ENCODE measurements at places on chromosomes 11 and 22.

GRCh38 chr22:23787600-23787896 lies 782 bp downstream of the SMARCB1 start:
- DNase-seq: no peak

DNA sequence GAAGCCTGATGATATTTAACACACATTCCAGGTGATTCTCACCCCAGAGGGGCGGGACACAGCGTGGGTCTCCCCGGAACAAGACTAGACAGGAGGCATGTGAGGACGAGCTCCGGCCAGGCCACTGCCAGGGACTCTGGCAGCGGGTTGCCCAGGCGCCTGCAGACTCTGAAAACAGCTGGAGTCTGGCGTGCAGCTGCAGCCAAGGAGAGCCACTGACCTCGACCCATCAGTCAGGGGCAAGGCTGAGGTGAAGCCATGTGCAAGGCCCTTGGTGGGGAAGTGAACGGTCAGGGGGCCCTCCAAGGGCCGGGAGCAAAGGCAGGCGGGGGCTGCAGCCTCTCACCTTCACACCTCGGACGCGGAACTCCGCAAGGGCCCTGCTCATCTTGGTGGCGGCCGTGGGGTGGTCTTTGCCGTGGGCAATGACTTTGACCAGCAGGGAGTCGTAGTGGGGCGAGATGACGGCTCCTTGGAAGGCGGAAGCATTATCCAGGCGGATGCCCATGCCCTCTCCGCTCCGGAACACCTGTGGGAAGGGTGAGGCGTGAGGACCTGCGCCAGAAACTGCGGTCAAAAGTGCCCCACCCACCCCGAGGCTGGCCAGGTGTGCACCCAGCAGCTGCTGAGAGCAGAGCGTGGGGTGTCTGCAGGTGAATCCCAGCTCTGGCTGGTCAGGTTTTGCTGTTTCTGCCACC lies 6.7 kb downstream of the LRFN4 start:
- DNase-seq: no peak

DNA sequence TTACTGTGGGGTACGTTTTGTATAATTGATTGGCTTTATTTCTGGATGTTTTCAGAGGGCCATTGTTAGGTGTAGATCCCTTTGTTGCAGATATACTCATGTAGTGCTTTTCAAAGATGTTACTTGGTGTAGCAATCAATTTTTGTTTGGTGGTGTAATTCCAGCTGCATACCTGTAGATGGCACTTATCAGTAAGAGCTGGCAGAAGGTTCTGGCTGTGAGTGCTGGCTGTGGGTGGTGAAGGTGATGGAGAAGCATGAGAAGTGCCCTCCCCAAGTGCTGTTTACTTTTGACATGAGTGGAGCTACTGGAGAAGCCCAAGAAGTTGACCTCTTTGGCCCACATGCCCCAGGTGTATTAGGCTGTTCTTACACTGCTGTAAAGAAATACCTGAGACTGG lies 1074.9 kb downstream of the FAM181B start:
- DNase-seq: peak; percentile 65

DNA sequence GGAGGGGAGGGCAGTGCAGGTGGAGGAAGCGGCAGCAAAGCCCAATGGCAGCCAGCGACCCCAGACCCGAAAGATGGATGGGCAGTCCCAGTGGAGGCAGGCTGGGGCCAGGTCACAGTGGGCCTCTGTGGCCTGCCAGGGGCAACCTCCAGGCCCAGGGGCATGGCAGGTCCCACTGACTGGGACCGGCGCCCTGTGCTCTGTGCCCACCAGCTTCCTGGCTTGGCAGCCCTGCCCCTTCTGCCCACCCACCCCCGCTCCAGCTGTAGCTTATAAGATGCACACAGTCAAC lies 4.3 kb upstream of the KCNK7 start:
- DNase-seq: no peak

GRCh38 chr11:95247127-95247684 lies 16.2 kb upstream of the SESN3 start:
- no peak for DNase-seq

GRCh38 chr22:38468443-38469305 lies 778 bp downstream of the KDELR3 start:
- DNase-seq: peak; percentile 48

- DNase-seq: no peak
These were observed 2.5 kb downstream of the FERMT3 start for GRCh38 chr11:64208796-64209562.

DNA sequence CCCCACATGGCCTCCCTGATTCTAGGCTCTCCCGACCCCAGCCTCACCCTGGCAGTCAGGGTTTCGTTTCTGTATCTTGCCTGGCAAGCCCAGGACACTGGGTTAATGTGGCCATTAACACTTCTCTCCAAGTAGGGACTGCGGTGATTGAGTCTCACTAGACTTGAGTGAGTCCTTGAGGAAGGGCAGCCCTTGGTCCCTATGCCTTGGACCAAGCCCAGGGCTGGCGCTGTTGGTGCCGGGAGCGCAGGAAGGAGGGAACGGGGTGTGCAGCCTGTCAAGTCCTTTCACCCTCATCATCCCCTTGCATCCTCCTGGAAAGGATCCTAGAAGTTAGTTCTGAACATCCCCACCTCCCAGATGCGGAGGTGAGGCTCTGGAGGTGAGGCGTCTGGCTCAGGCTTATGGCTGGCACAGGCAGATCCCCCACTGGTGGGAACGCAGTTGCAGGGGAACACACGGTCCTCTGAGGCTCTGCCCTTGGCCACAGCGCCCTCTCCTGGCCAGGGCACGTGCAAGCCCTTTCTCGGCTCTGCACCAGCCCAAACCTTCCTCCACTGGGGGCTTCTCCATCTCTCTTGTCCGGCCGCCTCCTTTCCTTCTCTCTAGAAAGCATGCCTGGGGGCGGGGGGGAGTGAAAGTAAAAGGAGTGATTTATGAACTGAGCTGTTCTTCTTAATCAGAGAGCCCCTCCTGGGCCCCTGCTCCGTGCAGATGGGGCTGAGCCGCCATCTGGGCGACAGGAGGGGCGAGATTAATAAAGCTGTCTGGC lies 56.7 kb downstream of the TP53I11 start:
- peak; percentile 93 for DNase-seq

- no peak for DNase-seq
These were observed 524.1 kb downstream of the METTL15 start for GRCh38 chr11:28632338-28632737.

DNA sequence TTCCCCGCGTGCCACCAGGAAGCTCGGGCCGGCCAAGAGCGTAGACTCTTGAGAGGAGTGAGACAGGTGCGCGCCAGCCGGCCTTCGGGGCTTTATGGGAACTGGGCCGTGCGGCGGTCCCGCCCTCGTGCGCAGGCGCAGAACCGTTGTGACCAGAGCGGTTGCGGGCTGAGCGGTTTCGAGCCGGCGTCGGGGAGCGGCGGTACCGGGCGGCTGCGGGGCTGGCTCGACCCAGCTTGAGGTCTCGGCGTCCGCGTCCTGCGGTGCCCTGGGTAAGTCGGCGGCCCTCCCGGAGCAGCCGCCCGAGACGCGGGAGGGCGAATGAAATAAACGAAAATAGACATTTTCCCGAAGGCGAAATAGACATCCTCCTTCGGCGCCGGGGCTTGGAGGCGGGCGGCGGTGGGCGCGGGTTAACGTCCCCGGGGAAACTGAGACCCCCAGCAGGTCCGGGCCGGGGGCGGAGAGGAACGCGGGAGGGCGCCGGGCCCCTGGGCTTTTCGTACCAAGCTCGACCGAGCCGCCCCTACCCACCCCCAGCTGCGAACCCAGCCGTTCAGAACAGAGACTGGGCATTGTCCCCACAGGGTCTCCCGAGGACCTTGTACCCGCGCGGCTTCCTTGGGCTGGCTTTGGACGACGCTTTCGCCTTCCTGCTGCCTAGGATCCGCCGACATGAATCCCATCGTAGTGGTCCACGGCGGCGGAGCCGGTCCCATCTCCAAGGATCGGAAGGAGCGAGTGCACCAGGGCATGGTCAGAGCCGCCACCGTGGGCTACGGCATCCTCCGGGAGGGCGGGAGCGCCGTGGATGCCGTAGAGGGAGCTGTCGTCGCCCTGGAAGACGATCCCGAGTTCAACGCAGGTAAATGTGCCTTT lies at the start of gene ASRGL1:
Gene ASRGL1 (plus strand): TSS at position 146 of the 879 bp plus-strand sequence. CDS start 530 bp downstream, at position 676.
- peak; percentile 80 for DNase-seq

DNA sequence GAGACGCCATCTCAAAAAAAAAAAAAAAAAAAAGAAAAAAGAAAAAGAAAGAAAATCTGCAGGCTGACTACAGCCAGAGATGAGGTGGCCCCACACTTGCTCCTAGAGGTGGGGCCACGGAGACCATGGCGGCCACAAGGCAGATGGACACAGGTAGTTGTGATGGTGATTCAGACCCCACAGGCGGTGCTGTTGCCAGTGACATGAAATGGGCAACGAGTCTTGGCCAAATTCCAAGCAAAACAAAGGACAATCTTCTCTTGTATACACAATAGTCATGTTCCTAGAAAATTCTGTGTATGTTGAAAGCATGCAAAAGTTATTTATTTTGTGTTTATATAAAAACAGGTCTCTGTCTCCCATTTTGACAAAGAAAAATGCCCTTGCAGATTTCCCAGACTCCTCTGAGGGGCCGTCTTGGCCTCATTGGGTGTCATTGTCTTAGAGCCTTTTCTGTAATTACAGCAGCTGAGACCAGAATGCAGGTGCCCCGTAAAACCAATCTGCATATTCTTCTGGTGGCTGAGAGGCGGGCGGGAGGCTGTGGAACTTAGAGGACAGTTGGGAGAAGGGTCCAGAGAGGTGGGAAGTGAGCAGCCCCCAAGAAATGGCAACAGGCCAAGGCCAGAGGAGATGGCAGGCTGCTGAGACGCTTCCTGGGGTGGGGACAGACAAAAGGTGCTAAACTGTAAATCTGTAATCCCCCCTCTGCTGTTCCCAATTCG lies 22.5 kb upstream of the DAGLA start:
- no peak for DNase-seq

GRCh38 chr22:30321461-30321860 lies 5.3 kb downstream of the TBC1D10A start:
- DNase-seq: no peak

- no peak for DNase-seq
These were observed 92.3 kb upstream of the PARVA start for GRCh38 chr11:12285106-12285505.

GRCh38 chr11:118124929-118125535 lies 27.6 kb downstream of the SCN4B start:
- peak; percentile 35 for DNase-seq

GRCh38 chr11:33405834-33406602 lies 148.8 kb downstream of the HIPK3 start:
- DNase-seq: no peak

- no peak for DNase-seq
These were observed 2.5 kb upstream of the SSH3 start for GRCh38 chr11:67300756-67301312.

GRCh38 chr11:2089536-2090165 lies 49.5 kb downstream of the IGF2 start:
- peak; percentile 33 for DNase-seq

- DNase-seq: no peak
These were observed 84.5 kb downstream of the CACNA1I start for GRCh38 chr22:39655004-39655579.

- DNase-seq: peak; percentile 52
These were observed 4.7 kb upstream of the TTC36 start for GRCh38 chr11:118522571-118523072.

GRCh38 chr11:36306888-36307287 lies 10.8 kb downstream of the PRR5L start:
- DNase-seq: peak; percentile 91

- no peak for DNase-seq
These were observed 9.9 kb downstream of the PRSS23 start for GRCh38 chr11:86810288-86810687.

DNA sequence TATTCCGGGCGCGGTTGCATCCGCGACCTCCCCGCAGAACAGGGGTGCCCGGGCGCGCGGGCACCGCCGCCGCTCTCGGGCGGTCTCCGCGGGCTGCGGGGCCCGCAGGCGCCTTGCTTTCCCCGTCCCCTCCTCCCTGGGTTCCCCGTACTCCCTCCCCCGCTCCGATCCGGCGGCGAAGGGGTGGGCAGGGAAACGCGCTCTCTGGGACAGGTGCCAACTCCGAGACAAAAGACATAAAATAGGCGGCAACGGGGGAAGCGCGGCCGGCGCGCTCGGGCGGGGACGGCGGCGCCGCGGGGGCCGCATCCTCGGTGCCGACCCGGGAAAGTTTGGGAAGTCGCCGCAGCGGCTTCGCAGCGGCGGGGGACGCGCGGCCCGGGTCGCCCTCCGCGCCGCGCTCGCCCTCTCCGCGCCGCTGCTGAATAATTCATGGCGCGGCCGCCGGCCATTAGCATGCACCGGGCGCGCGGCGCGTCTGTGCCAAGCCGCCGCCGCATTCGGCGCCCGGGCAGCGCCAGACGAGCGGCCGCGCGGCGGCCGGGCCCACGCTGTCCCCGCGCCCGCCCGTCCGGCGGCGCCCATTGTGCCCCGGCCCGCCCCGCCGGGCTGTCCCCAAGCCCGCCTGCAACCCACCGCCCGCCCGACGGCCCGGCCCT lies 78.7 kb upstream of the PPARA start:
- peak; percentile 97 for DNase-seq

GRCh38 chr22:37428649-37429586 lies 1.6 kb upstream of the ELFN2 start:
- peak; percentile 72 for DNase-seq

GRCh38 chr22:18067121-18067520 lies 10.7 kb upstream of the PEX26 start:
- no peak for DNase-seq

- DNase-seq: no peak
These were observed 2.3 kb downstream of the CYB5R3 start for GRCh38 chr22:42646569-42647525.

DNA sequence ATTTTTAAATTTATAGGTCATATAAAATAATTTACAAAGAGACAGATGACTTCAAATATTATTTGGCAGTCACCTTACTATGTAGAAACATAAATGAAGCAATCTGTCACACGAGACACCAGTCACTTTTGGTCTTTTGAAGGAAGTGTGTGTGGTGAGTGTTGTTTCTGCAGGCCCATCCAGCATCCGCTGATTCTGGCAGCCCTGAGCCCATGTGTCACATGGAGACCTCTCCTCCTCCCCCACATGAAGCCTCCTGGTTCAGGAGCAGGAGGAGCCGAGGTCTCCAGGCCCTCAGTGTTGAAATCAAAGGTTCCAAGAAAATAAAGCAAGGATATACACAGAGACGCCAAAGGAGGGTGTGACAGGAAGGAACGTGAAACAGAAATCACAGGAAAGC lies 60.1 kb downstream of the ARFGAP3 start:
- DNase-seq: no peak

DNA sequence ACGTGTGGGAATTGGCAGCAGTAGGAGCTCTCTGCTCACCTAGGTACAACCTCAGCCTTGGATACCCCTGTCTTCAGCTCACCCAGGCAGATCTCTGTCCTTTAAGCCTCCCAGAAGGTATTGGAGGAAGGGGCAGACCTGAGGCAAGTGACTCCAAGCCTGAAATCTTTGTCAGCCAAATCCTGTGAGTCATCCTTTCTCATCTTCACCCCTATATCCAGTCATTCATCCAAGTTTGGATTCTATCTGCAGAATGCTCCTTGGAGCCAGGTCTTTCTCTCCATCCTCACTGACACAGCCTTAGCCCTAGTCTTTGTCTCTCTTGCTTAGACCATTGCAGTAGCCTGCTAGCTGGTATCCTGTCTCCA lies 10.4 kb upstream of the THY1 start:
- peak; percentile 49 for DNase-seq
